GM23248 (cell line): ENCODE measurements at places on chromosomes 4 and X.

DNA sequence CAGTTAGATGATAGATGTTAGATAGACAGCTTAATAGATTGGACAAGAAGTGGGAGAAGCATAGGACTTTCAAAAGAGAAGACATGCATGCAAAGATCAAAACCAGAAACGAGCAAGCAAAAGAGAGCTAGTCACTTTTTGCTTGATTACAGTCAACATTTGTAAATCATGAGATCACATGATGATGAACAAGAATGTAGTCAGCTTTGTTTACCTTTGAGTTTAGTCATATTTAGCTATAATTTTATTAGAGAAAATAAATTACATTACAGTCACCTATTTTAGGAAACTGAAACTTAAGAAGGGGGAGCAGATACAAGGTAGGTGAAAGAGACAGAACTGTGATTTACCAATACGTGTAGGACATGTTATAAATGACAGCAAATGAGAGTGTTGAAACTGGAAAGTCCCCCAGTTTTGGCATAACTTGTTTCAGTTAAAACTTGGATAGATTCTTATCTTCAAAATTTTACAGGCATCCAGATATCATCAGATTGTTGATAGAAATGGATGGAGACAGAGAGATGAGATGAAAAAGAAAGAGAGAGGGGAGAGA lies 1083.1 kb upstream of the PCDH10 start:
- H3K4me3 ChIP-seq, result no peak overlapping the region
- no peaks in the 10 kb centered on the region for H3K36me3 ChIP-seq
- H3K27me3 ChIP-seq, result no peaks in the 10 kb centered on the region

DNA sequence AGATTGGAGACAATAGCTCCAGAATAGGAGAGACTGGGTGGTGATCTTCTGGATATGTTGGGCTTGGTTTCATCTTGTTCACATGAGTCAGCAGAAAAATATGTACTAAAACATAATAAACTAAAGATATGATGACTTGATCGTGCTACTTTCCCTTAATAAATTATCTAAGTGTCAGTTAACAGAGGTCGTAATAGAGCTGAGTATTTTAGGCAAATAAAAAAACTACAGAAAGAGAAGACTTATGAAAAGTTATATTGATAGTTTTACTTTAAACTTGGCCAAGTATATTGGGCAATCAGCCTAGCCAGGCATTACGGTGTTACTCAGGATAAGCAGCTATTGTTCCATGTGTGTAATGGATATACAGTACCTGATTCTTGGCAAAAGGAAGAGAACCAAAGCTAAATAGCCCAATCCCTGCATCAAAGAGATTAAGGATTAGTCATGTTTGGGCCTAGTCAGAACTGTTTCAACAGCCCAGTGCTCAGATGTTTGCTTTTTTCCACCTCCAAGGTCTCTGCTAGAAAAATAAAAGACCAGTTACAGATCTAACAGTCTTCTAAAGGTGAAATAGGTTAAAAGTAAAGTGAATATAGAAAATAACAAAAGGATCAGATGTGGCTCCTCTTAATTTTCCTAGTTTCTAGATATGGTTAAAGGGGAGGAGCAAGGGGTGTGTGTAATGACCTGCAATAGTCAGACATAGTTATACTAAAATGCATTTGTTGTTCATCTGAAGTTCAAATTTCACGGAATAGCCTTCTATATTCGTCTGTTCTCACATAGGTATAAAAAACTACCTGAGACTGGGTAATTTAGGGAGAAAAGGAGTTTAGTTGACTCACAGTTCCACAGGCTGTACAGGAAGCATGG lies 262.6 kb downstream of the ADGRL3 start:
- no peaks in the 10 kb centered on the region for H3K27me3 ChIP-seq
- no peaks in the 10 kb centered on the region for H3K4me1 ChIP-seq
- no peaks in the 10 kb centered on the region for H3K36me3 ChIP-seq
- DNase-seq, result no peak
- no peak overlapping the region for H3K27ac ChIP-seq
- H3K4me3 ChIP-seq, result no peak overlapping the region

DNA sequence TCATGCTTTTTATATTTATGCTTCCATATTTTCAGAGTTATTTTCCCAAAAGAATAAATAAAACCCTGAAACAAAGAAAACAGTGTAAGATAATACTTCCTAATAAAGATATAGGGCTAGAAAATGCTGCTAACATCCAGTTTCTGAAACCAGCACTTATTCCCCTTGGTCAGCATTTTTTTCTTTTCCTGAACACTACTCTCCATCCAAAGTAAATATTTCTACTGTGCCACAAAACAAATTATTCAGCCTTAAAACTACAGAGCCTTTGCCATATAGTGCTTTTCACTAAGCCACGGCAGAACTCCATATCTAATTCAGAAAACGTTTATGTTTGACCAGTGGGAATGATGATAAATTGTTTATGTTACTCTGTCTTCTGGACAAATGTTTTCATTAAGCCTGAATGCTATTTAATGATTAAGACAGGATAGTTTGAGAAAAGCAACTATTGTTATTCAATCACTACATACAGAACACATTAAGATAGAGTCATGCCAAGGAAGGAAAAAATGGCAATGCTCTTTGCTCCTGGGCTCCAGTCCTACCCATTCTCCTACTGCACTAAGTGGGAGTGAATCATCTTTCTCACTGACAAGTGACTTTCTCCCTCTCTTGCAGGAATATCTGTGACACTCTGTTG lies 723.9 kb downstream of the FAT4 start:
- no peaks in the 10 kb centered on the region for H3K4me1 ChIP-seq
- H3K36me3 ChIP-seq, result no peaks in the 10 kb centered on the region
- H3K4me3 ChIP-seq, result no peak overlapping the region
- no peaks in the 10 kb centered on the region for H3K27me3 ChIP-seq
- no peak overlapping the region for H3K27ac ChIP-seq

GRCh38 chr4:123215536-123215935 lies 181.1 kb upstream of the SPRY1 start:
- H3K4me1 ChIP-seq, result peaks cover 11% of the 10 kb centered on the region
- H3K27ac ChIP-seq, result no peak overlapping the region
- 0 out of 2 replicates have a peak overlapping the region, but pooled peaks have one; percentile 6 for H3K4me3 ChIP-seq

- 0 out of 2 replicates have a peak, but pooled peaks cover 5% of the 10 kb centered on the region for H3K27me3 ChIP-seq
- DNase-seq, result peak; percentile 83
- H3K27ac ChIP-seq, result peak overlapping the region; percentile 49
- no peaks in the 10 kb centered on the region for H3K36me3 ChIP-seq
- H3K4me3 ChIP-seq, result no peak overlapping the region
Measured at GRCh38 chr4:152680988-152681603, 1.3 kb upstream of the TMEM154 start.

DNA sequence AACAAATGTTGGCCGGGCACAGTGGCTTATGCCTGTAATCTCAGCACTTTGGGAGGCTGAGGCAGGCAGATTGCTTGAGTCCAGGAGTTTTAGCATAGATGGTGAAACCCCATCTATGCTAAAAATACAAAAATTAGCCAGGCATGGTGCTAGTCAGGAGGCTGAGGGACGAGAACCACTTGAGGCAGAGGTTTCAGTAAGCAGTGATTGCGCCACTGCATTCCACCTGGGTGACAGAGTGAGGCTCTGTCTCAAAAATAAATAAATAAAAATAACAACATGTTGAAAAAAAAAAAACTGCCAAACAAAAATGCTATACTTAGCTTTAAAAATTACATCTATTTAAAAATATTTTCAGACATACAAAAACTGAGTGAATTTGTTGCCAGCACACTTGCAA lies 374.2 kb upstream of the SMIM31 start:
- H3K27ac ChIP-seq, result no peak overlapping the region
- H3K36me3 ChIP-seq, result no peaks in the 10 kb centered on the region
- no peaks in the 10 kb centered on the region for H3K4me1 ChIP-seq
- no peak for DNase-seq

DNA sequence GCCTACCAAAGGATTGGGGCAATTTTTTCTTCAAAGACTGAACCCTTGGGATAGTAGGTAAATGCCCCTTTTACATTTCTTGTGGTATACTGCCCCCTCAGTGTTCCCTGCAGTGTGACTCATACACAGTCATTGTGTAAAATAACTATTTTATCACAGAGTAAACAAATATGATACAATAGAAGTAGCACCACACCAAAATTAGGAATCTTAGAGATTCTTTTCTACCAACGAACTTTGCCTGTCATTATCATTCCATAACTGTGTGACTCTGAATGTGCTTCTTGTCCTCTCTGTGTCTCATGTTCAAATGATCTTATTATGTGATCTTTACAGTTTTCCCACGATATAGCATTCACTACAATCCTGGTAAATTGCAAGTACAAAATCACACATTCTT lies 517.0 kb downstream of the ZIC3 start:
- H3K4me3 ChIP-seq, result no peak overlapping the region
- no peaks in the 10 kb centered on the region for H3K36me3 ChIP-seq
- no peaks in the 10 kb centered on the region for H3K27me3 ChIP-seq
- H3K4me1 ChIP-seq, result no peaks in the 10 kb centered on the region

DNA sequence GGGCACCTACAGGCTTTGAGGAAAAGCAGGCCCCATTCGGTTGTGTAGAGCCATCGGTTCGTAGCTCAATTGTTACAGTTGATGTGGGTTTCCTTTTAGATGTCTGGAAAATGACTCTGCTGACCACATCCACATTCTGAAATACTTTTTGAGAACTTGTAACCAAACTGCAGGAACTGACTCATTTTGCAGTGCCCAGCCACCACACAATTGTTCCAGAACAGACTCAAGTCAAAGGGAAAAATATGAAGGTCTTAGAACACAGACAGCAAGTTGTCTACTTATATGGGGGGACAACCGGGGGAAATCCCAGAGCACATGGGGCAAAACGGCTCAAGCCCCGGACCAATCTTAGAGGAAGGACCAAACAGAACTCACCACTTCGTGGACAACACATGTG lies 557.6 kb upstream of the DIPK2B start:
- H3K36me3 ChIP-seq, result peaks cover 63% of the 10 kb centered on the region
- H3K27me3 ChIP-seq, result no peaks in the 10 kb centered on the region
- peak; percentile 84 for DNase-seq
- H3K4me3 ChIP-seq, result peak overlapping the region; percentile 49
- H3K4me1 ChIP-seq, result peaks cover 76% of the 10 kb centered on the region

GRCh38 chrX:85243761-85244449 lies at the start of the genes SATL1 and ZNF711:
SATL1 (minus strand) TSS chrX:85243779; CDS start chrX:85108968, 134,811 bp downstream.
ZNF711 (plus strand) TSS chrX:85243991; CDS start chrX:85247573, 3,582 bp downstream.
- no peak within 1 kb of the TSS for H3K27ac ChIP-seq
- DNase-seq, result peak; percentile 29
- no peaks in the 10 kb centered on the region for H3K36me3 ChIP-seq
- H3K4me1 ChIP-seq, result no peaks in the 10 kb centered on the region
- no peaks in the 10 kb centered on the region for H3K27me3 ChIP-seq

- H3K27me3 ChIP-seq, result no peaks in the 10 kb centered on the region
- no peak overlapping the region for H3K4me3 ChIP-seq
- peaks cover 31% of the 10 kb centered on the region for H3K4me1 ChIP-seq
- H3K36me3 ChIP-seq, result no peaks in the 10 kb centered on the region
- no peak overlapping the region for H3K27ac ChIP-seq
Measured at GRCh38 chr4:20319825-20320612, 68.3 kb downstream of the SLIT2 start.

DNA sequence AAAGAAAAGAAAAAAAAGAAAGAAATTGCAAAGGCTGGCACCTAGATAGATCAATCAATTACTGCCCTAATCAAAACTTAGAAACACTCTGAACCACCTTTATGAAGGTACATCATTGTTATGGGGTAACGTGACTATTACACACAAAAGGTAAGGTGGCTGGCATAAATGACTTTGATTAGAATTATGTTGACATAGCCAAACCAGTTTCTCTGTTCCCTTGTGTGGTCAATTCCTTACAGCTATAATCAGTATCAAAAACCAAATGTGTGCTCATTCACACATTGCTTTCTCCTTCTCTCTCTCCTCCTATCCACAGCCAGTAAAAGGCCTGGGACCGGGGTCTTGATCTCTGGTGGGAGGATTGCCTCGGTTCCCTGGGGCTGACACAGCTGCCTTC lies 48.7 kb downstream of the RHOH start:
- H3K36me3 ChIP-seq, result no peaks in the 10 kb centered on the region
- no peak for DNase-seq
- H3K27me3 ChIP-seq, result no peaks in the 10 kb centered on the region
- no peak overlapping the region for H3K4me3 ChIP-seq

GRCh38 chr4:89243733-89244252 lies 63.8 kb downstream of the GPRIN3 start:
- H3K36me3 ChIP-seq, result no peaks in the 10 kb centered on the region
- H3K27ac ChIP-seq, result no peak overlapping the region
- no peaks in the 10 kb centered on the region for H3K27me3 ChIP-seq
- no peak for DNase-seq
- H3K4me1 ChIP-seq, result no peaks in the 10 kb centered on the region

- no peak overlapping the region for H3K4me3 ChIP-seq
- DNase-seq, result peak; percentile 41
- no peaks in the 10 kb centered on the region for H3K36me3 ChIP-seq
- no peaks in the 10 kb centered on the region for H3K27me3 ChIP-seq
- H3K27ac ChIP-seq, result no peak overlapping the region
- peaks cover 7% of the 10 kb centered on the region; the same call in 1 of the 2 replicates for H3K4me1 ChIP-seq
Measured at GRCh38 chr4:186823989-186824388, 100.3 kb upstream of the FAT1 start.

DNA sequence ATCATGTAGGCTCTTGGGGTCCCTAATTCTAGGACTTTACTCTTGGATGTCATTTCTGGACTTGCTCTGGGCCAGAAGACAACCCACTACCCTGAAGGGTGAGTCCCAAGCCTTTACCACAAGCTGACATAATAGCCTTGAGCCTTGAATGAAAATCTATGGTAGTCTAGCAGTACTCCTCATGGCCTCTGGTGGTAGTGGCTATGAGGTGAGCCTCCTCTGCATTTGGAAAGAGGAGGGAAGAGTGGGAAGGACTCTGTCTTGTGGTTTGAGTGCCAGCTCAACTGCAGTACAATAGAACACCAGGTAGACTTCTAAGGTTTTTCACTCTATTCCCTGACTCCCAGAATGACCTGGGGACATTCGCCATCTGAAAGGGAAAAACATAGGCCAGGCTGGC lies 96.5 kb downstream of the DCAF12L1 start:
- no peaks in the 10 kb centered on the region for H3K27me3 ChIP-seq
- H3K4me1 ChIP-seq, result no peaks in the 10 kb centered on the region
- no peak overlapping the region for H3K27ac ChIP-seq
- no peak for DNase-seq

DNA sequence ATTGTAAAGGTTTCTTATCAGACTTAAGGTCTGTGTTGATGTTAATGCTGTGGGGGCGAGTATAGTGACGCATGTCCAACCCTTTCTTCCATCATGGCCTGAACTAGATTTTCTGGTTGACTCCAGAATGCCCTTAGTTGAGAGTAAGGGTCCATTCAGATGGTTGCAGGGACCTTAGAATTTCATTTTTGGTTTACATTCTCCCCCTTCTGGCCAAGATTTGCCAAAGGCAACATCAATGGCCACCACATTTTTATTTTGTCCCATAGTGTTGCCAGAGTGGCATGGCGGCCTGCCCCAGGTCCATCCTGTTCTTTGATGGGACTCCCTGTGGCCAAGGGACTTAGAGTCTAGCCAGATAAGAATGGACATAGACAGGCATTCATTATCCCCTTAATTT lies 368.5 kb downstream of the GPM6A start:
- no peak for DNase-seq
- no peak overlapping the region for H3K4me3 ChIP-seq
- H3K27ac ChIP-seq, result no peak overlapping the region
- no peaks in the 10 kb centered on the region for H3K36me3 ChIP-seq
- no peaks in the 10 kb centered on the region for H3K27me3 ChIP-seq

DNA sequence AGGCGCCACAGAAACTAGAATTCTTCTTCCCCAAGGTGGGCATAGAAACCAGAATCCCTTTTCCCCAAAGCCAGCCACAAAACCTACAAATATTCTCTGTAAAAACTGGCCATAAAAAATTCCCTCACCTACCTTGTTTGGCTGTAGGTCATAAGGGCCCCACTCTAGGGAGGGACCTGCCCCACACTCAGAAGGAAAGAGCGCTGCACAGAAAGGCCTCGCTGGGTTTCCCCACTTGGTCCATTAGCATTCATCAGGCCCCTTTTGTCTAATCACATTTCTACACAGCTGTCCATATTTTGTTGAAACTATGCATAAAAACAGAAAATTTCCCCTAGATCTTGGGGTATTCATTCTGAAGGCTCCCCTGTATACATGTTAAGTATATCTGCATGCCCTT lies 54.1 kb downstream of the PHKA2 start:
- H3K27me3 ChIP-seq, result no peaks in the 10 kb centered on the region
- H3K4me3 ChIP-seq, result no peak overlapping the region
- H3K27ac ChIP-seq, result no peak overlapping the region
- DNase-seq, result no peak
